Cerebellar nuclear complex (tissue), 1 donor: ENCODE measurements at places on chromosomes 16 and 17.

GRCh38 chr17:58324056-58324408, 4.6 kb downstream of the TSPOAP1 start:
- DNase-seq = no peak

DNA sequence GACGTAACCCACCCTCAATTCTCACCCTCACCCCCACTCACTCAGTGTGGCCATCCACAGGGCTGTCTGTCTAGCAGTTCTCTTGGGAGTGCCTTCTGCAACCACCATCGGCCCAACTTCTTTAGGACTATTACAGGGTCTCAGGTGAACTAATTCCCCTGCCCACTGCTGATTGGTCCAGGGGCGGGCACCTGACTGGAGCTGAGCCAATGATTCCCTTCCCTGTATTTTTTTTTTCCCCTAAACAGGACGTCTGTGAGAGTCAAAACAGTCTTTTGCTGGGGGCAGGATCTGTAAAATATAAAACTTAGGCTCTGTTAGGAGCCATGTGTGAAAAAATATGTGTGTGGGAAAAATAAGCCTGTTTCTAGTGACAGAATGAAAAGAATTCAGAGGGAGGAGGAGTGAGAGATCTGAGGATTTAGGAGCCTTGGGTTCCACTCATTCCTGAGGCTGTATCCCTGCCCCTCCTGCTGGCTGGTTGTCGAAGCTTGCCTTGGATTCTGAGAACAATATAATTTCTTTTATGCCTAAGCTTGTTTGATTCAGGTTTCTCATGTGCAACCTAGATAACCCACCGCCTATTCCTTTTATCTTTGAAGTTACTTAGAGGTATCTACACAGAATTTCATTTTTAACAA, 115.0 kb downstream of the SPACA3 start:
- DNase-seq = no peak

DNA sequence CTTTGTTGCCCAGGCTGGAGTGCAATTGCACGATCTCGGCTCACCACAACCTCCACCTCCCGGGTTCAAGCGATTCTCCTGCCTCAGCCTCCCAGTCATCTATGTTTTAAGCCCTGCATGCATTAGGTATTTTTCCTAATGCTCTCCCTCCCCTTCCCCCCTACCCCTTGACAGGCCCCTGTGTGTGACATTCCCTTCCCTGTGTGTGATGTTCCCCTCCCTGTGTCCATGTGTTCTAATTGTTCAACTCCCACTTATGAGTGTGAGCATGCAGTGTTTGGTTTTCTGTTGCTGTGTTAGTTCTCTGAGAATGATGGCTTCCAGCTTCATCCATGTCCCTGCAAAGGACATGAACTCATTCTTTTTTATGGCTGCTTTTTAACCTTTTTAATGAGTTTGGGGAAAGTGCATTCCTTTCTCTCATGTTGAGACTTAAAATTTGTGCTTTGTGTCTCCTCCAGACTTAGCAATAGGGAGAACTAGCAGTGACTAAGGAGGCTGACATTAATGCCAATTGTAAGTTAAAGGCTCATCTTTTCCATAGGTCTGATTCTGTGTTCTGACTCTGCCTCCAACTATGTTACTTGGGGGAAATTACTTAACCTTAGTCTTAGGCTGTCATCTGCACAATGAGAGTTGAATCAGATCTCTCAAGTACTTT, 17.7 kb upstream of the PHAF1 start:
- no peak for DNase-seq

GRCh38 chr16:66856801-66857200, 12.6 kb downstream of the CA7 start:
- no peak for DNase-seq

DNA sequence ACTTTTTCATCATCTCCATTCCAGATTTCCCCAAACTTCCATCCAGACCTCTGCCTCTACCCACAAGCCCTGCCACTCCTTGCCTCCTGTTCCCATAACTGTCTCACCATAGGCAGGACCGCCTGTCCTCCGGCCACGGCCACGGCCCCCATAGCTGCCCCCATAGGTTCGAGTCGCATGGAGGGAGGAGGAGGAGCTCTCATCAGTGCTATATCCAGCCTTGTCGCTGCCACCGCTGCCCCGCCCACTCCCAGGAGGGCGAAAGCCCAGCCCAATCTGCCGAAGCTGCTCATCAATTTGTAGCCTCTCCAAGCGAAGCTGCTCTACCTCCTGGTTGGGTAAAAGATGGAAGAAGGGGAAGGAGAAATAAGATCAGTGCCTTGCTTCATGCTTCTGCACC, 3.4 kb upstream of the SOX15 start:
- DNase-seq = no peak

DNA sequence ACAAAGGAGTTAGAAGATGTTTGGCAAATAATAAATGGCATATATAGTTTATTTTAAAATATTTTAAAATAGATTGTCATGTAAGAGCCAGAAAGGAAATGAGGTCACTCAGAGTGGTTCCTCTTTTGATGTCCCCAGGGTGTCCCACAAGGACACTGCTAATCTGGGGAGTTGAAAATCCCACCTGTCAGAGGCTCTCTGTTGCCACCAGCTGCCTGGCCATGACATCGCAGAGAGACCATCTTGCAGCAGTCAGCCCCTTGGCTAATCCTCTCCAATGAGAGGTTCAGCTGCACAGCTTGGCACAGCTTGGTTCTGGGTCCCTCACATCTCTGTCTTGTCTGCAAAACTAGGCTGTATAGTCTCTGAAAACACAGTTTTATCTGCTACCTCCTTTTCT, 11.0 kb upstream of the RBFOX1 start:
- DNase-seq = no peak

DNA sequence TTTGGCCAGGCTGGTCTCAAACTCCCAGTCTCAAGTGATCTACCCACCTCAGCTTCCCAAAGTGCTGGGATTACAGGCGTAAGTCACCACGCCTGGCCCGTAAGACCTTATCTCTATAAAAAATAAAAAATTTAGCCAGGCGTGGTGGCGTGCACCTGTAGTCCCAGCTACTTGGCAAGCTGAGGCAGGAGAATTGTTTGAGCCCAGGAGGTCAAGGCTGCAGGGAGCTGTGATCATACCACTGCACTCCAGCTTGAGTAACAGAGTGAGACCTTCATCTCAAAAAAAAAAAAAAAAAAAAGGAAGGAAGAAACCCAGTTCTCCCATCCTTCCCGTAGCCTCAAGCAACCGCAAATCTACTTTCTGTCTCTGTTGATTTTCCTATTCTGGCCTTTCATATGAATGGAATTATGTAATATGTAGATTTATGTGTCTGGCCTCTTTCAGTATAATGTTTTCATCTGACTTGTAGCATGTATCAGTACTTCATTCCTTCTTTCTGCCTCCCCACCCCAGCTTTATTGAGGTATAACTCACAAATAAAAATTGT, 11.2 kb downstream of the CASC3 start:
- no peak for DNase-seq

DNA sequence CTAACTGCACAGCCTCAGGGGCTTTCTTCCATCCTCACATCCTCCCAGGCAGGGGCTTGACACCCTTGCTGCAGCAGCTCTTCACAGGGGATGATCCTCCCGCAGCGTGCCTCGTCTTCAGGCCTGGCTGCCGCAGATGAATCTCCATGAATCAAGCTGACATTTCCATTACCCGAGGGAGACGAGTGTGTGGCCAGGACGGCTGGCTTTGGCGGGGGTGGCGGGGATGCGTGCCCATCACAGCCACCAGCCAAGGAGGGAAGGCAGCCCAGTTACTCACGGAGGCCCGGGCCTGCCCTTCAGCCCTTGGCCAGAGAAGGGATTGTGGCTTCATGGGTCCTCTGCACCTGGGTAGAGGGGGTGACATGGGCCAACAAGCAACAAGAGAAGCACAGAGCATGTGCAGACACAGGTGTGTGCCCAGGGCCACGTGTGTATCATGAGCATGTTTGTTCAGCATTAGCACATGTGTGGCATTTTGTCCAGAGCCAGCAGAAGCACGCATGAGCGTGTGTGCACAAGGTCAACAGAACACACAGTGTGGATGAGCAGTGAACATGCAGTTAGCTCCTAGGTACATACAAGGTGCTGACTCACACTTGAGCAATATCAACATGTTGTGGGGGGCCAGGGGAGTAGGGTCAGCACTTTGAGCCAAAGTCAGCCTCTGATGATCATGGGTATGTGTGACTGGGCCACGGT, 236.4 kb downstream of the KATNIP start:
- no peak for DNase-seq

- no peak for DNase-seq
Observed at GRCh38 chr16:35516971-35517370, 2057.6 kb downstream of the TP53TG3F start.

- DNase-seq = no peak
Observed at GRCh38 chr16:79320956-79321355, 279.6 kb downstream of the MAF start.

DNA sequence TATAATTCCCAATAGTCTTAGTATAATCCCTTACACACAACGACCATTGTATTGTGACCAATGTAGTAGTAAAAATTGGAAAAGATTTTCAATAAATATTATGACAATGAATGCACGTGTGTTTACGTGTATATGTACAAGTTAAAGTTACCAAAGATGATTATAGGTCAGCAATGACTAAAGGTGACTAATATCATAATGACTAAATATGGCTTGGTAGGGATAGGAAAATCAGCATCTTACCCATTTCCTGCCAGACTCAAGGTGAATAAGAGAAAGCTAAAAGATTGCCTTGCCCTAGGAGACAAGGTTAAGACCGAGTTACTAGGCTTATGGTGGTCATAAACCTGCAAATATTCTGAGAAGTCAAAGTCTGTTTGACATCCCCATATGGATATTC, 34.4 kb downstream of the CPD start:
- DNase-seq = no peak

- DNase-seq = no peak
Observed at GRCh38 chr16:67882374-67883145, 2.1 kb upstream of the NRN1L start.

DNA sequence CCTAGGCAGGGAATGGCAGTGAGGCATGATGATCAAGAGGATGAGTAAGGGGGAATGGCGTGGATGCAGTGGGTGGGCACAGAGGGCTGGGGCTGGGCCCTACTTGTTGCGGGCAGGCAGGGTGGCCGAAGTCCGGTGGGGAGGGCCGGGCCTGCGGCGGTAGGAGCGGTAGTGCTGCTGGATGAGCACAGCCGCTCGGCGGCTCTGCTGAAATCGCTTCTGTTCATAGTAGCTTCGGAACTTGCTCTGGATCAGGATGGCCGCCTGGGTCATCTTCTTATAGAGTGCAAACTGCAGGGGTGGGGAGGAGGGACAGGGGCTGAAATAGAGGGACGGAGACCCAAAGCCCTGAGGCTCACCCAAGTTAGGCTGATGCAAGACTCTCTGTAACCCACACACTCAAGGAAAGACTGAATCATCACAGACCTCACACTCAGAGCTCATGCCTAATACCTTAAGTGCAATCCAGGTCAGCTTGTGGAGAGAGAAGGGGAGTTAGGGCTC, 1.5 kb upstream of the SPAG7 start:
- no peak for DNase-seq

DNA sequence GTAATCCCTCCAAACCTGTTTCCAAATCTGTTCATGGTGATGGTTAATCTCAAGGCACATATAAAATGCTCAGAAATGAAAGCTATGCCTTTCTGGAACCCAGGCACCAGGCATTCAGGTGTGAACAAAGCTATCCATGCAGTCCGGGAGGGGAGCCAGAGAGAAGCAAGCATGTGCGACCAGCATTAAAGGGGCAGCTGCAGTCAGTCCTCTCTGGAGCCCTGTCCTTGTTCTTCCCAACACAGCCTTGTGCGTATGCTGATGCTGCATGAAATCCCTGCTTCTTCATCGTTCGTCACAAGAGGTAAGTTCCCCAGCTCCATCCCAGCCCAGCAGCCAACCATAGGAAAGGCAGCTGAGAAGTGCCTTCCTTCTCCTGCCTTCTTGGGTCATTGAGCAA, 148.7 kb downstream of the GRIN2A start:
- peak; percentile 30 for DNase-seq

GRCh38 chr17:77416105-77416713, 275.4 kb downstream of the SEC14L1 start:
- DNase-seq = no peak

DNA sequence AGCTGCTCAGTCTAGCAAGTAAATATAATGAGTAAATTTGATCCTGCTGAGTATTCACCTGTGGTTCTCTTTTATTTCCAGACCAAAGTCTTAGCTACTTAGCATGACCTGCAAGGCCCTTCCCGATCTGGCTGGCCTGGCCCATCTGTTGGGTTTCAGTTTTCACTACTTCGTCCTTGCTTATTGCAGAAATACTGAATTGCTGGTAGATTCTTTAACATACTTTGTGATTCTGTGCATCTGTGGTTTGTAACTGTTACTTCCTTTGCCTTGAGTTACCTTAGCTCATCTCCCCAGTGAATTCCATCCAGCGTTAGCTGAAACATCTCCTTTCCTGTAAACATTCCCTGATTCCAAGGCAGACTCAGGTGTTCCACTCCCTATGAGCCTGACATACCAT, 131.1 kb downstream of the PHKB start:
- DNase-seq = no peak

DNA sequence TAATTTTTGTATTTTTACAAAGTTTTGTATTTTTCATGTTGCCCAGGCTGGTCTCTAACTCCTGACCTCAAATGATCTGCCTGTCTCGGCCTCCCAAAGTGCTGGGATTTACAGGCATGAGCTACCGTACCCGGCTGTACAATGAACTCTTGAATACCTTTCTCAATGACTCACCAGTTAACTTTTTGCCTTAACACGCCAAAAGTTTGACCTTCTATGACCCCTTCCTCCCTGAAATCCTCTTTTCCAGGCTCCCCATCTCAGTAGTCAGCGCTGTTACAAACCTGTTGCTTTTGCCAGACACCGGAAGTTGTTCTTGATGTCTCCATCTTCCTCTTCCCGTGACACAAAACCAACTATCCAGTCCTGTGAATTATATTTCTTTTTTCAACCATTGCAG, 158.1 kb upstream of the ASIC2 start:
- DNase-seq = no peak
